Hair follicular keratinocyte (primary cell): ENCODE measurements at places on chromosomes 2 and 18. TPM values are rescaled to one million over a fixed set of nuclear protein-coding genes. Genes with fewer than 3 reads are reported as not detected.

PCGF1 gene
- total RNA-seq = 21.4 and 22.4 TPM in 2 replicates

REG1B gene
- not detected in 2 replicates for total RNA-seq

R3HDM1 gene
- 15.0 and 16.3 TPM in 2 replicates for total RNA-seq

DRC1 gene
- not detected in 2 replicates for total RNA-seq

KCNK3 gene
- not detected in 2 replicates for total RNA-seq

VWC2L gene
- total RNA-seq = not detected in 2 replicates

SLC39A6 gene
- 101 and 116 TPM in 2 replicates for total RNA-seq

MDH1B gene
- 0.16 TPM in 1 of 2 replicates, not detected in the other for total RNA-seq

GALNT3 gene
- 89.5 and 100.0 TPM in 2 replicates for total RNA-seq

LAMA1 gene
- total RNA-seq = 20.2 and 36.9 TPM in 2 replicates

PREPL gene
- 14.1 and 21.6 TPM in 2 replicates for total RNA-seq

CFAP65 gene
- total RNA-seq = not detected in 2 replicates

SERPINB4 gene
- 1.9 TPM in 2 replicates for total RNA-seq

SH3RF3 gene
- 0.57 and 0.86 TPM in 2 replicates for total RNA-seq

L3MBTL4 gene
- total RNA-seq = 0.23 and 0.49 TPM in 2 replicates

ZNF385B gene
- total RNA-seq = not detected in 2 replicates

FAM237A gene
- not detected in 2 replicates for total RNA-seq

MFSD2B gene
- not detected in 2 replicates for total RNA-seq

TTC31 gene
- total RNA-seq = 15.1 and 20.1 TPM in 2 replicates

LYPD6 gene
- 7.0 and 9.6 TPM in 2 replicates for total RNA-seq

PIK3C3 gene
- total RNA-seq = 26.3 and 33.7 TPM in 2 replicates

CELF4 gene
- not detected in 2 replicates for total RNA-seq

B3GNT7 gene
- total RNA-seq = 0.34 and 0.47 TPM in 2 replicates

PARD3B gene
- 0.23 and 0.42 TPM in 2 replicates for total RNA-seq

INPP5D gene
- 21.6 and 27.3 TPM in 2 replicates for total RNA-seq

G6PC2 gene
- not detected in 2 replicates for total RNA-seq

SNED1 gene
- 0.08 and 1.2 TPM in 2 replicates for total RNA-seq

NPPC gene
- total RNA-seq = not detected in 2 replicates

MREG gene
- 23.5 and 32.2 TPM in 2 replicates for total RNA-seq

REG3A gene
- total RNA-seq = not detected in 2 replicates

MARCHF7 gene
- total RNA-seq = 55.1 and 59.0 TPM in 2 replicates

BCL11A gene
- total RNA-seq = 4.6 and 5.2 TPM in 2 replicates

SERPINB12 gene
- total RNA-seq = not detected in 2 replicates

SLC9A4 gene
- total RNA-seq = not detected in 2 replicates

TMEM178A gene
- 0.31 and 0.80 TPM in 2 replicates for total RNA-seq

FNDC4 gene
- 11.5 and 20.4 TPM in 2 replicates for total RNA-seq

RND3 gene
- 38.7 and 48.9 TPM in 2 replicates for total RNA-seq

ENOSF1 gene
- total RNA-seq = 20.1 and 29.3 TPM in 2 replicates

UGT1A3 gene
- not detected in 2 replicates for total RNA-seq

VIT gene
- total RNA-seq = 0.27 TPM in 1 of 2 replicates, not detected in the other

FZD7 gene
- 2.7 and 6.5 TPM in 2 replicates for total RNA-seq

CFC1 gene
- total RNA-seq = not detected in 2 replicates

SNTG2 gene
- total RNA-seq = 0.55 TPM in 1 of 2 replicates, not detected in the other

EPB41L3 gene
- total RNA-seq = 0.15 TPM in 1 of 2 replicates, not detected in the other

CCDC121 gene
- total RNA-seq = 0.84 and 1.0 TPM in 2 replicates

TMEM17 gene
- total RNA-seq = 2.9 and 5.5 TPM in 2 replicates

SLC11A1 gene
- total RNA-seq = 0.08 TPM in 1 of 2 replicates, not detected in the other

CYP27C1 gene
- 3.4 and 4.9 TPM in 2 replicates for total RNA-seq

IL1R1 gene
- total RNA-seq = 4.3 and 4.7 TPM in 2 replicates

PROKR1 gene
- total RNA-seq = not detected in 2 replicates

SOX11 gene
- total RNA-seq = 0.08 TPM in 1 of 2 replicates, not detected in the other

NCOA1 gene
- 3.3 and 6.1 TPM in 2 replicates for total RNA-seq

LRRTM1 gene
- total RNA-seq = not detected in 2 replicates

HSBP1L1 gene
- 26.8 and 29.2 TPM in 2 replicates for total RNA-seq

ITPRIPL1 gene
- 0.55 and 1.0 TPM in 2 replicates for total RNA-seq

CD207 gene
- total RNA-seq = not detected in 2 replicates
